Amniotic epithelial cell (primary cell): ENCODE measurements at places on chromosomes 5 and 9.

DNA sequence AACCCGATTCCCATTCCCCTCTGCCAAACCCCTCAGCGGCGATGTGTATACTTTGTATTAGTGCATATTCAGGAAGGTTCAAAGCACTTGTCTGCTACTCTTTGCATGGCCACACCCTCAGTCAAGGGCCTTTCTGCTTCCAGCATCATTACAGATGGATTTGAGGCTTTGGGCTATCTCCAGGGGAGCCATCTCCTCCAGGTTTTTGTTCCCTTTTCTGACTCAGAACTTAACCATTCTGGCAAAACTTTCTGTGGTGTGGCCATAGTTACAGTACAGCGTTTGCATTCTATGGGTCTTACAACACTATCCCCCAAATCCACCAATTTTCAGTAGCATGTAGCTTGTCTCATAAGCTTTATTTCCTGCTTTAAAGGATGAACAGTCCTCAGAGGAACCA, 36.0 kb upstream of the SVEP1 start:
- DNase-seq: peak; percentile 74

DNA sequence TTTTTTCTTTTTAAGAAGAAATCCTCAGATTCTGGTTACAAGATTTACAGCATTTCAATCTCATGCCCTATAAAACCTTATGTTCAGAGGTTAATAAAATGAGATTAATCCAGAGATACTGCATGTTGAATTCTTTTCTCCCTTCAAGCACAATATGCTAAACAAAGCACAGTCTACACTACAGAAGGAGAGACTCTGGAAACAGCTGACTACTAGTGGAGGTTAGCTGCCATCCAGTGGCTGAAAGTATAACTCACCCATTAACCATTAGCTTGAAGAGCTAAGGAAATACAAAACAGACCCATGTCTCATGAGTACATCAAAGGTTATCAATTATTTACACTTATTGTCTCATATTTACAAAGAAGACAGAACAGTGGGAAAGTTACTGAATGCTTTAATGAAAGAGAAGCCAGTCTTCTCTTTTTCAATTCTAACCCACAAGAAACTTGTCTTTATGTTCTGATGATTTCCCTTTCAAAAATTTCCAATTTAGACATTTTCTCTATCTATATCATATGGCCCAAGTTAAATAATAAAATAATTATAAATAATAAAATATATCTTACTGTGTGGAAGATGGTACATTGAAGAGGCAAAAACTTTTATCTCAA, 12.7 kb upstream of the DNAH5 start:
- peak; percentile 56 for DNase-seq

- peak; percentile 15 for DNase-seq
Measured at GRCh38 chr5:43601454-43602260, 1.3 kb upstream of the NNT start.

DNA sequence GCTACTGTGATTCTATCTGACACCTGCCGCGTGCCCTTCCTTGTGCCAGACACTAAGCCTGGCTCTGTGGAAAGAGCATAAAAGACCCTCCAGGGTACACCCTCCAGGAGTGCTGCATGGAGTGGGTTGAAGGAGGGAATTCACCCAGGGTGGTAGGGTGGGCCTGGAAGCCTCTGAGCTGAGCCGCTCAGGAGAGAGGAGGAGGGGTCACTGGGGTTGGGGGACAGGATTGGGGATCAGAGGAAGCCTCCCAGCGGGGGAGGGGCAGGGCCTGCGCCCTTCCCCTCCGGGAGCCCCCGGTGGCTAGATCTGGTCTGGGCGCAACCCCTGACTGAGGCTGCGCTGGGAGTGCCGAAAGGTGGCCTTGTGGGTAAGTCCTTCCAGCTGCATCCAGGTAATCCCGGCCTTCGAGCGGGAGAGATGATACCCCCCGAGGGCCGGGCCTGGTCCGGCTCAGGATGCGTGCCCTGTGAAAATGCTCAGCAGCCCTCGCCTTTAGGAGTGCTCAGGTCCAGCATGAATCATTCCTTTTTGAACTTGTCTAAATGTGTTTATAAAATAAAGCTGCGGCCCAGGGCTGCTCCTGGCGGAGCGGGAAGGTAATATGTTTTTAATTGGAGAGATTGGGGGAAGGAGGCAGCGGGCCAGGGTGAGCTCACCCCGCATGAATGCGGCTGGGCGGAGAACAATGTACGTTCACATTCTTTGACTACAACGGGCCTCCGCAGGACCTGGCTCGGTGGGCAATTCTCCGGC, 118.1 kb upstream of the SMIM23 start:
- peak; percentile 75 for DNase-seq

- peak; percentile 51 for DNase-seq
Measured at GRCh38 chr5:91499943-91500531, 116.9 kb upstream of the ARRDC3 start.

DNA sequence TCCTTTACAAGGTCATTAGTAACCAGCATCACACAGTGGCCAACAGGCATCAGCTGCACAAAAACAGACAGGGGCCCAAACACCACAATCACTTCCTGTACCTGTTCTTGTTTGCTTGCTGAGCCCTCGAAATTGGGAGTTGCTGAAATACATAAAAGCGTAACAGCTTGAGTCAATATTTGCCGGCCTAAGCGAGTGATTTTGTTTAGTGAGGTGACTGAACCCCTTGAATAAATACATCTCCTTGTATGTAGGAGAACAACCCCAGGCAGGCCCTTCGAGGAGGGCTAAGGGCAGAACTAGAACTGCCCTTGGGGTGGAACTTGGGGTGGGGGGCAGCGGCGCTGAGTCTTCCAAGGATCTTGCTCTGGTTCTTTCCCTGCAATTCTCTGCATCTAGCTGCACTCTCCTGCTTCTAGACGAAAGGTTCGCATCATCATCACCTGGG, 502.5 kb downstream of the RASEF start:
- DNase-seq: no peak

GRCh38 chr5:115684513-115685037, 58.7 kb upstream of the TMED7 start:
- DNase-seq: no peak

GRCh38 chr9:111959468-111960359, 63.1 kb downstream of the UGCG start:
- peak; percentile 85 for DNase-seq

- DNase-seq: no peak
Measured at GRCh38 chr5:171421331-171422262, 2.1 kb downstream of the FGF18 start.

GRCh38 chr5:135034236-135034962, 371 bp upstream of the PITX1 start:
- DNase-seq: peak; percentile 62

DNA sequence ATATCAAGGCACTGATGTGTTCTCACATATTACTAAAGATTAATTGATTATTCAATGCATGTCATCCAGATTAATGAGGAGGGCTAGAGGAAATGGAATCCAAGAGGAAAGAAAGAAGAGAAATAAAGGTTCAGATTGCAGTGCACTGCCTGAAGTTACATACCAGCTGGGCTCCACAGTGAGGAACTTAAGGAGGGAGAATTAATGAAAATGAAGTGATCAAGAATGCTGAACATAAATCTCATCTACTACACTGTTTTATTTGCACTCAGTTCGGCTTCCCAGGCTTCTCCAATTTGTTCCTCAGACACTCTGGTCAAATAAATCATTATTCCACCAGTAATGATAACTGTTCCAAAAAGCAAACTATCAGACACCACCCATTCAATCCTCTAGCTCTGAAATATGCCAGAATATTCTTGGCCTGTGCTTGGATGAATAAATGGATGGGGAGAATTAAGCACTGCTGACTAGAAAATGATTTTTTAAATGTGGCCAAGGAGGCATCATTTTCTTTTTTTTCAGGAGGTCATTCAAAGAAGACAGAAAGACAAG, 88.6 kb upstream of the FBN2 start:
- no peak for DNase-seq

- DNase-seq: peak; percentile 62
Measured at GRCh38 chr5:78345485-78345884, 14.9 kb upstream of the SCAMP1 start.

GRCh38 chr5:98489021-98489420, 284.4 kb upstream of the RGMB start:
- DNase-seq: no peak

DNA sequence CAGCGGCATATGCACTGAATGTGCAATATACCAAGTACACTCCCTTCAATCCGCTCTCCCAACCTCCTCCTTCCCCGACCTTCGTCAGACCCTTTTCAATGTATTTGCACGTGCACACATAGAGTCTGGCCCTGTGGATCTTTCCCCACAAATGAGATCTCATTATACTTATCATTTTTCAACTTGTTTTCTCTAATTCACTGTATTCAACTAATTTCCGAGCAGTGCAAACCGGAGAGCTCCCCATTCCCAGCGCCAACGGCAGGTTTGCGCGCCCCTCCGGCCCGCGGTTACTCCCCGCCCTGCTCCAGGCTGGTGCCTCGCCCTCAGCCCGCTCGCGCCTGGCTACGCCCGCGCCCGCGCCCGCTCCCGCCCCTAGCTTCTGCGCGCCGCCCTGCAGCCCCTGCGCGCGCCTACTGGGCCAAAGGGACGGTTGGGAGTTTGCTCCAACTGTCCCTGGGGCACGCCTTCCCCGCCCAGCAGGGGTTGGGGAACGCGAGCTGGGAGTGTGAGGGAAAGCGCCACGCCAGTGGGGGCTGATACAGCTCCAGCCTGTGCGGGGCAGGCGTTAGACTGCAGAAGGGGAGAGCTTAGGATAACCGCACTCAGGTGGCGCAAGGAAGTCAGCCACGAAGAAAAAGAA, 3.3 kb upstream of the CDC20B start:
- DNase-seq: no peak

DNA sequence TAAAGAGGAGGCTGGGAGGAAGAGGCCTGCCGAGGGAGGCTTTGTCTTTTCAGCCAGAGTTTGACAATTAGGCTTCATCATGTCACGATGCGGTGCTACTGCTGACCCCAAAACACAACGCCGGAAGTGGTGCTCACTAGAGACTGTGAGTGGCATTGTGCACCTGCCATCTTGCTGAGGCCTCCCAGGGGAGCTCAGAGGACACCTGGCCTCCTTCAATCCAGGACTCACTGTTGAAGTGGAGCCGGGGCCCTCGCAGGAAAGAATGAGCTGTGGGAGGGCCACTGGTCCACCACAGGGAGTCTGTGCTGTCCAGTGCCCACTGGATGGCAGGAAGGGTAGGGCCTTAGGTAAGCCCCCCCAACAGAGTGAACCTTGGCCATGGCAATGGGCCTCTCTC, 12.7 kb upstream of the SLC25A48 start:
- no peak for DNase-seq

DNA sequence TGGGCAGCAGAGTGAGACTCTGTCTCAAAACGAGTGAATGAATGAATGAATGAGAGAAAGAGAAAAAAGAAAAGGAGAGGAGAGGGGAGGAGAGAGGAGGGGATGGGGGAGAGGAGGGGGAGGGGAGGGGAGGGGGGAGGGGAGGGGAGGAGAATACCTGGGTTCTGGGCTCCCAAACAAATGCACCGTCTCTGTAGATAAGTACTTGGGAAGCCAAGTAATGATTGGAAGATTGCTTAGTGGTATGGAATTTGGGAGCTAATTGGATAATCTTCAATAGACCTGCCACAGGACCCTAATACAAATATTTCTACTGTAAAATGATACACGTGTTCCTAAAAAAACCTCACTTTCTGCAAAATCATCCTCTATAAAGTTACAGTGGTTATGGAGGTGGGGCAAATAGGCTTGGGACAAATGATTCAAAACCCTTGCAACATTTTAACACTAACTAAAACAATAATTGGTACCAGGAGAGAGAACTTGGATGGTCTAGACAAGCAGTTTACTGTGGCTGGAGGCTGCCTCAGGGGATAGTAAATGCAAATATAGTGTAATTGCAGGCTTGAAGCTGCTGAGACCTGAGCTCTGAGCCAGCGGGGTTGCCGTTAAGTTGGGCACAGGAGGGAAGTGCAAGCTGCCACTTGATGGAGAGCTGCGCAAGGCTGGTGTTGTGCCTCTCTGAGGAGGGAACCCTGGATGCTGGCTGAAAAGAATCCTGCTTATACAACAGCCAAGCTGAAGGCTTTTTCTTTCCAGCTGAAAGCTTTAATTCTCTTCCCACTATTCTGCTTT, 3.5 kb downstream of the HEMGN start:
- DNase-seq: no peak

GRCh38 chr9:89305868-89306267, 5.1 kb upstream of the CKS2 start:
- DNase-seq: no peak

DNA sequence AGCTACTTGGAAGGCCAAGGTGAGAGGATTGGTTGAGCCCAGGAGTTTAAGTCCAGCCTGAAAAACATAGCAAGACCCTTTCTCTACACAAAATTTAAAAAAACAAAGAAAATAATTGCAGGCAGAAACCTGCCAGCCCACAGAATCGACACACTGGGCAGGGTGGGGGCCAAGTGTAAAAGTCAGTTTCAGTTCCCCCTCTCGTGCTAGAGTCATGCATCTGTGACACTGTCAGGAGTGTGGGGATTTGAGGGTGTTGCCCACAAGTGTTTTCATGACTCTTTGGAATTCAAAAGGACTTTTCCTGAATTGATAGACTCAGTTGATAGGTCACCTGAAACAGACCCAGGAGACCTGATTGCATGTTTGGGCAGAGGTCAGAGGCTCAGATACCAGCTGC, 47.6 kb downstream of the PRRC2B start:
- DNase-seq: no peak

- DNase-seq: peak; percentile 40
Measured at GRCh38 chr5:81409896-81410295, 16.0 kb upstream of the ACOT12 start.

GRCh38 chr5:24142341-24142740, 502.4 kb downstream of the CDH10 start:
- DNase-seq: no peak

GRCh38 chr5:77255617-77256016, 45.1 kb downstream of the PDE8B start:
- no peak for DNase-seq

- DNase-seq: peak; percentile 50
Measured at GRCh38 chr5:50709471-50709870, 43.0 kb downstream of the PARP8 start.

GRCh38 chr5:123855609-123856008, 343.6 kb downstream of the CSNK1G3 start:
- no peak for DNase-seq
